Suprapubic skin (tissue), 4 donors: ENCODE measurements at places on chromosomes 7 and 10. TPM values are rescaled to one million over a fixed set of nuclear protein-coding genes. Genes with fewer than 3 reads are reported as not detected.

The TMEM140 gene
- 4.1 TPM for total RNA-seq

The ANKRD22 gene
- total RNA-seq, result 30.1 TPM

DNA sequence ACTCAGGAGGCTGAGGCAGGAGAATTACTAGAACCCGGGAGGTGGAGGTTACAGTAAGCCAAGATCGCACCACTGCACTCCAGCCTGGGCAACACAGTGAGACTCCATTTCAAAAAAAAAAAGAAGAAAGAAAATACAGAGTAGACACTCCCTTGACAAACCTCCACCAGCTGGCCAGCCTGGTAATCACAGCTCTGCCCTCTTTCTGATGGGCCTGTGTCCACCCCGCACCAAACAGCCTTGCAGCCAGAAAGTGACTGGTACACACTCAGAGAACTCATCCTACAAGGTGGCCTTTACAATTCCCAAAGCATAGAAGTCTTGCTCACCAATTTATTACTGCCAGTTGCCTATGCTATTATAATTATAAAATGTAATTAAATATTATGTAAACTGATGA, 66.6 kb downstream of the COBL start:
- DNase-seq, result no peak

DNA sequence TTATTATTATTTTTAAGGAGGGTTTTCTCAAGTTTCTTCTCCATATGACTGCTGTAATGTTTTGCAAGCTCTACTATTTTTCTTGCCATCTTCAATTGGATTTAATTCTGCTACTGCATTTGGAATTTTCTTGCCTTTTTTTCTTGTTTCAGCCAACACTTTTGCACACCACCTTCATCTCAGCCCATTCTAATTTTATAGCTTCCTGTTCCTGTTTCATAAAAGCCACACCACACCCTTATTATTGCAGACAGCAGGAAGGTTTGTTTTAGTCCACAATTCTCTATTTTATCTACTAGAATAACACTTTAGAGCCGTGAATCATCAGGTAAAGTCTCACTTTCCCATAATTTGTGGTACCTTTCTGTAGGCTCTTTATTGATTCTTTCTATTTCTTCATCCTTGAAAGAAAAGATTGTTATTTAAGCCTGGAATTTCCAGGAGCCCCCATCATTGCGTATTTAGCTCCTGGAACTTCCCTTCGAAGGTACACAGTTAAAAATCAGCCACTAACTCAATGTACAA, 209.3 kb upstream of the TBX20 start:
- DNase-seq, result no peak

GRCh38 chr10:132981746-132982145, 39.4 kb upstream of the CFAP46 start:
- no peak for DNase-seq
